HFFc6 (cell line): ENCODE measurements at places on chromosomes 11 and 22. TPM values are rescaled to one million over a fixed set of nuclear protein-coding genes. Genes with fewer than 3 reads are reported as not detected.
A peak's percentile ranks its signal among the peaks of the same experiment; 100 is the strongest.

DNA sequence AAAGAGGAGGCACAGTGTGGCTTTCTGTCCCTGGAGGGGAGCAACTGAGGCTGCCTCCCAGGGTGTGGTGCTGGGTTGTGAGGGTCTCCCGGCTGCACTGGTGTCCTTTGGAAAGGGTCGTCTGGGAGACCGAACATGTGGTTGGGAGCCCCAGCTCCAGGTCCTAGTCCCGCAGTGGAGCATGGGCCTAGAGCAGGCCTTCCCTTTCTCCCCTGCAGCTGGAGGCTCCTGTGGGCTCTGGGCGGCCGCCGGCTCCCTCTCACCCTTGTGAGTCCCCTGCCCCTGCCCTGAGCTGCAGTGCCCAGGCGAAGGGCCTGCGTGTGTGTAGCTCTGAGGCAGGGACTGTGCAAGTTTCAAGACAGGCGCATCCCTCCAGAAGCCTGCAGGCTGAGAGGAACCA lies 1492.7 kb downstream of the BRD1 start:
- no peak for DNase-seq

- peak; percentile 32 for DNase-seq
Measured at GRCh38 chr22:37560608-37561211, 430 bp downstream of the CDC42EP1 start.

DNA sequence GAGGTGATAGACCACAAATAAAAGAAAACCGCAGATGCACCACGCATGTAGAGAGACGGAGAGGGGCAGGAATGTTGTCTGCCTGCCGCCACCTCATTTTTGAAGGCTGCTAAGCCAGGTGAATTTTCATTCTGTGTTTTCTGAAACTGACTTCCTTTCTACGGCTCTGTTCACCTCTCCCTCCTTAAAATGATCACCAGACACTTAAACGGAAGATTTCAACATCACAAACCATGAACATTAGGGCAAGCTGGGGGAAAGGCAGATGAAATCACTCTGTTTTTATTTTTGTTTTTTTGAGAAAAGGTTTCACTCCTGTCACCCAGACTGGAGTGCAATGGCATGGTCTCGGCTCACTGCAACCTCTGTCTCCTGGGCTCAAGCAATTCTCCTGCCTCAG lies 232.4 kb downstream of the MIAT start:
- DNase-seq = no peak

GRCh38 chr11:80595011-80595410 lies 1154.2 kb upstream of the TENM4 start:
- no peak for DNase-seq

ELMOD1 gene
- 0.20 and 0.21 TPM in 2 replicates for total RNA-seq

OR51B2 gene
- total RNA-seq = not detected in 3 replicates
